Islet precursor cell (in vitro differentiated cells): ENCODE measurements at places on chromosomes 13 and 19.

DNA sequence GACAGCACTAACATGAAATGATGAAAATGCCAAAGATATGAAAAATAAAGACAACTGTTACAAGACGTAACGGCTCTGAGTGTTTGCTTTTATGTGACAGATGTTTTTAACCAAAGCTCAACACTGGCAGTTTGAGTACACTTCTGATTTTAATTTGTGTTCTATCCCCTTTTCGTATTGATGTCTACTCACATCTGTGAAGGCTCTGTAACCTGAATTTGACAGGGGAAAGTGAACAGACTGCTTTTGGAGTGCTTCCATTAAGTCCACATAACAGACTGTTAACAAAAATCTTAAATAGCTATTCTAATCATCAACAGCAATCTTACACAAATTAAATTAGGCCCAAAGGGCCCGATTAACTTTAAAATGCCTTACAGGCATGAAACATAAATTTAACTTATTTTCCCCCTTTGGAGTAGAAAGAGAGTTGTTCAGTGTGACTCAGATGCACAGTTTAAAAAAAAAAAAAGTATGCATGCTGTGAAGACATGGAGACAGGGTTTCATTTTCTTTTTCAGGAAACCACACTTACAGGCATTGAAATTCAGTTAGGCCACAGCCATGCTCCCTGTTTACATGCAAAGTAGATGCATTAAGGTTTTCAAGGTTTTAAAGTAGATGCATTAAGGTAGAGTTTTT is 16.3 kb upstream of the RNASEH2B start:
- DNase-seq = no peak

GRCh38 chr19:13315495-13315894 is 165.3 kb downstream of the IER2 start:
- no peak for DNase-seq

DNA sequence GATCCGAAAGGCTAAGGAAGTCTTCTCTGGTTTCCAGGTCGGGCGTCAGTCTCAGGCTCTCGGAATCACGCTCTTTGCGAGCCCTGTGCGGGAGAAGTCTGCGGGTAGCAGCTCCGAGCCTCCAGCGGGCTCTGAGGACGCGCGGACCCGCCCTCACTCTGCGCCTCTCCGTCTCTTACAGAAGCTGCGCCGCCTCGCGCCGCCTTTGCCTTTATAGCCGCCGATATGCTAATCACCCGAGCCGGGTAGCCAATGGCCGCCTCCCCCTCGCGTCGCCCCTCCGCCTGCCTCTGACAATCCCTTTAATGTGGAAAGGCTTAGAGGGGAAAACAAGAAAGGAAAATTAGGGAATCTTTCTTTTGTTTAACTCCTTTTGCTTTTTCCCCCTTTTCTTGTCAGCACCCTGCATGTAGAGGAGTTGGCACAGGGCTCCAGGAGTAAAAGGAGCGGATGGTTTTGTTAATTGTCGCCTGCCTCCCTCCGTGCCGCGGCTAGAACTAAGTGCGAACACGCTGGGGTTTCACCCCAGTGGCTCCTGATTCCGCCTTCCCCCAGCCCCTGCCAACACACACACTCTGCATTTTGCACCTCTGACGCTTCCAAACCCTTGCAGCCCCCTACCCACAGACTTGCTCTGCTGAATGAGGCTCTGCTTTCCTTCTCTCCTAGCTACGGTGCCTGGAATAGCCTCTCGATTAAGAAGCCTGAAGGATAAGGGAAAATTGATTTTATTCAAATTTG is at the start of gene PCDH8:
TSS of gene PCDH8 (minus strand) at position 186 of the 741 bp plus-strand sequence. CDS start 204 bp downstream, outside the sequence.
- peak; percentile 92 for DNase-seq

DNA sequence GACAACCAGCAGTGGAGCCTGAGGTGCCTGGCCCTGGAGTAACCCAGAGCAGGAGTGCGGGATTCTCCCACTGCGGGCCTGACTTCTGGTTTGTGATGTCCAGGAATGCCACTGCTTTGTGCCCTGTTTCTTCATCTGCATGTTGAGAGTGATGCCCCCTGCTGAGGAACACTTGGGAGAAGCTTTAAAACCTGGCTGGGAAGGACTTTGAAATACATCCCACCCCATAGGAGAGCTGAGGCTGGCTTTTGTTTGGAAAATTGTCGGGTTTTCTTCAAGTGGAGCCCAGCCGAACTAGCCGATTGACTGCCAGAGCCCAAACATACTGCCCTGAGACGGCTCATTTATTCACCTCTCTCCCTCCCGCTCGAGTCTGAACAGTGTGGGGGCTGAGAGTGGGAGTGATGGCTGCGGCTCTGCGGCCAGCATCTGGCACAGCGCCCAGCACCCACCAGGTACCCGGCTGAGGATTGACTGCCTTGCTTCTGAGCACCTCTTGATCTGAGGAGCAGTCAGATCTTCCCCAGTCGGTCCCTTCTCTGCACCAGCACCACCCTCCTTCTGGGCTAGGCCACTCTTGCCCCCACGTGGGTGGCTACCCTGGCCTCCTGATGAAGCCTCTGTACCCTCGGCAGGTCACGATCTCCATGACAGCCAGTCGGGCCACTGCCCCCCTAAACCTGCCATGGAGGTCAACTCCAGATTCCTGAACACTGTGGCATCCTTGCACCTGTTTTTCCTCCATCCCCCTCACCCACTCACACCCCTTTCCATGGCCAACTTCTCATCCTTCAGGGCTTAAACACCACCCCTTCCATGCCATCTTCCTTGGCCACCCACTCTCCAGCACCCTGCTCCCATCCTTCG is 148.9 kb downstream of the SIPA1L3 start:
- no peak for DNase-seq

GRCh38 chr13:50521006-50521830 is 322.3 kb downstream of the DLEU7 start:
- DNase-seq = no peak

DNA sequence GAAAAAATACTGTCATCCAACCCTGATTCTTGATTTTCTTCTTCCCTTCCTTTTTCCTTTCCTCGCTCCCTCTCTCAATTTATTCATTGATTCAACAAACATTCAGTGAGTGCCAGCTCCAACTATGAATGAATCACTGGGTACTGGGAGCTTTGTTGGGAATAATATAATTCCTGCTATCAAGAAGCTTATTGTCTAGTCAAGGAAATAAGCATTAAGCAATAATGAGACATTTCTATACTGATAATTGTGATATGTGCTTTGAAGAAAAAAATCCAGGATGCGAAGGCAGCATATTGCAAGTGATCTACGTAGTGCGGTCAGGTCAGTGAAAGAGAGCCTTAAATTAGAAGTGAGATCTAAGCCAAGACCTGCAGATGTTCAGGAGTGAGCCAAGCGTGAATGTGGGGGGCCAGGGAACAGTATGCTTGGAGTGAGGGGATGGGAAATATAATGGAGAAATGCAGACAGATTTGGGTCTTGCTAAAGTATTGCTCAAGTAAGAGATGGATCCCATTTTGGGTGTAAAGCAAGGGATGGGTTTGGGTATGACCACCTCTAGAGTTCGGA is 253.5 kb downstream of the LHFPL6 start:
- DNase-seq = no peak

GRCh38 chr13:90352763-90353162 is 994.7 kb upstream of the MIR17HG start:
- DNase-seq = no peak

- no peak for DNase-seq
Observed at GRCh38 chr19:1252221-1252820, 3.9 kb downstream of the MIDN start.

- no peak for DNase-seq
Observed at GRCh38 chr13:99948907-99949678, 22.5 kb downstream of the ZIC5 start.

DNA sequence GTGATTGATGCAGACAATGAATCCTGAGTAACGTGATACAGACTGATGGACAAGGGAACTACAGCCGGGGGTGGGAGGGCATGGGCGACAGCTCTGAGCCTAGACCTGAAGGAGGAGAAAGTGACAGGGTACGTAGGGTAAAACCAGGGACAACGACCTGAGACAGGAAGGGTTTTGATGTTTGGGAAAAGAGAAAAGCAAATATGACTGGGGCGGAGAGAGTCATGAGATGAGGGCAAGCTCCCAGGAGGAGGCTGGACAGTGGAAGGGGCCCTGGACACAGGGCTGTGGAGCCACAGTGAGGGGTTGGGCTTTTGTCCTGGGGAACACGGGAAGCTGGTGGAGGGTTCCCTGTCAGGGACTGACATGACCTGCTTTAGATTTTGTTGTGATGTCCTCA is 34.2 kb downstream of the ZNF611 start:
- no peak for DNase-seq

- DNase-seq = no peak
Observed at GRCh38 chr19:16153582-16154336, 10.3 kb downstream of the HSH2D start.

- DNase-seq = peak; percentile 94
Observed at GRCh38 chr19:10625003-10625761, at the start of gene SLC44A2. Gene SLC44A2, plus strand, starts transcription at chr19:10625553. Its CDS starts 81 bp downstream, at chr19:10625634.

DNA sequence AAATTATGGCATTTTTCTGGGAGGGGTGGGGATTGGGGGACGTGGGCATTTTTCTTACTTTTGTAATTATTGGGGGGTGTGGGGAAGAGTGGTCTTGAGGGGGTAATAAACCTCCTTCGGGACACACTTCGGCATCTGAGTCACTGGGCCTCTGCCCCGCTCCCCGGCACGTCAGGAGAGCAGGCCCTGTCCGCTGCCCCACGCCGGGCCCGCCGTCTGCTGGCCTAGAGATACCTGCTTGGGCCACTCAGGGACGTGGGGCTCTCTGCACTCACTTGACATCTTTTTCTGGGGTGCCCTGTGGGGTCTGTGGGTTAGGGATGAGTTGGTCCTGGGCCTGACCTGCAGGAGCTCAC is 3.5 kb upstream of the FTL start:
- peak; percentile 64 for DNase-seq

DNA sequence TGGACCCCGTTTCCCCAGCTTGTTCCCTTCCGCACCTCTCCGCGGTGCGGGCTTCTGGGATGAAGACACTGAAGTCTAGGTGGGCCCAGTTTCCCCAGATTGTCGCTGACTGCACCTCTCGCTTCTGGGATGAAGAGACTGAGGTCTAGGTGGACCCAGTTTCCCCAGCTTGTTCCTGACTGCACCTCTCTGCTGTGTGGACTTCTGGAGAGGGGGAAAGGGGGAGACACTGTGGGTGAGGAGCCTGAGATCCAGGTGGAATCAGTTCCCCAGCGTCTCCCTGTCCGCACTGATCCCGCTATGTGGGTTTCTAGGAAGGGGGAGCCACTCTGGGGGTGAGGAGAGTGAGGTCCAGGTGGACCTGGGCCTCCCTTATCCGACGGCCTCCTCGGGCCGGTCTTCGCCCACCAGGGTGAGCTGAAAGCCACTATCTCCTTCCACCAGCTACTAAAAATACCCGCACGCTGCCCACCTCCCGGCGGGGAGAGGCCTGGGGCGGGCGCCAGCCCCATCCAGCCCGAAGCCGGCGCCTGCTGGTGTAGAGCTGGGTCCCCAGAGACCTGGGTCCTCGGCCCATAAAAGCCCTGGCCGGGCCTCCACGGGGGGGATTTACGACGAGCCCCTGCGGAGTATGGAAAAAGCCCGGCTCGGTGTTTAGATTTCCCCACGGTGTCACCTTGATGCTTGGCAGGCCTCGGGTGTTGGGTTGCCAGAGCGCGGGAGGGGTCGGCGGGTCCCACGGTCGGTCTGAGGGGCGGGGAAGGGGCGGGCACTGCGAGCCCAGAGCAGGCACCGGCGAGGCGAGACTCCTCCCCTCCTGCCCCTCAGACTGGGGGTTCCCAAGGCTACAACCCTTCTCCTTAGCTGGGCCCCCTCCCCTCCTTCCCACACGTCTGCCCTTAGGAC is 10.6 kb downstream of the FUT6 start:
- DNase-seq = peak; percentile 93

GRCh38 chr13:80010846-80011245 is 330.1 kb downstream of the SPRY2 start:
- DNase-seq = no peak

- DNase-seq = no peak
Observed at GRCh38 chr19:19575411-19575810, 37.3 kb downstream of the CILP2 start.

- no peak for DNase-seq
Observed at GRCh38 chr13:20567881-20568528, 1.0 kb downstream of the IFT88 start.

DNA sequence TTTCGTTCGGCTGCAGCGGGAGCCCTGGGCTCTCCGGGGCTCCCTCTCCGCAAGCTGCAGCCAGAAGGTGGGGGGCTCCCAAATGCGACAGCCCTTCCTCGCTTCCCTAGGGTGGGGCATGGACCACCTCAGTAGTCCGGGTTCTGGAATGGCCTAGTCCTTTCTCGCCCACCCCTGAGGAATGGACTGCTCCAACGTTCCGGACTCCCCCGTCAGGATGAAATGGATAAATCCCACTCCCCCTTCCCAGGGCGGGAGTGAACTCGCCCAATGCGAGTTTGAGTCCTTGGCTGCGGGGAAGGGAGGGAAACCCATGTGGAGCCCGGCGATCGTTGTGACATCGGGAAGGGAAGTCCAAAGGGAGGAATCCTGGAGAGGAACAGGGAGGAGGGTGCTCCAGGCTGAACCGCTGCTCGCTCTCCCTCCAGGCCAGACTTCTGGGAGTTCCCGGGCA is 5.5 kb downstream of the HRC start:
- peak; percentile 85 for DNase-seq

- no peak for DNase-seq
Observed at GRCh38 chr19:55766466-55766865, 2.5 kb upstream of the RFPL4AL1 start.

DNA sequence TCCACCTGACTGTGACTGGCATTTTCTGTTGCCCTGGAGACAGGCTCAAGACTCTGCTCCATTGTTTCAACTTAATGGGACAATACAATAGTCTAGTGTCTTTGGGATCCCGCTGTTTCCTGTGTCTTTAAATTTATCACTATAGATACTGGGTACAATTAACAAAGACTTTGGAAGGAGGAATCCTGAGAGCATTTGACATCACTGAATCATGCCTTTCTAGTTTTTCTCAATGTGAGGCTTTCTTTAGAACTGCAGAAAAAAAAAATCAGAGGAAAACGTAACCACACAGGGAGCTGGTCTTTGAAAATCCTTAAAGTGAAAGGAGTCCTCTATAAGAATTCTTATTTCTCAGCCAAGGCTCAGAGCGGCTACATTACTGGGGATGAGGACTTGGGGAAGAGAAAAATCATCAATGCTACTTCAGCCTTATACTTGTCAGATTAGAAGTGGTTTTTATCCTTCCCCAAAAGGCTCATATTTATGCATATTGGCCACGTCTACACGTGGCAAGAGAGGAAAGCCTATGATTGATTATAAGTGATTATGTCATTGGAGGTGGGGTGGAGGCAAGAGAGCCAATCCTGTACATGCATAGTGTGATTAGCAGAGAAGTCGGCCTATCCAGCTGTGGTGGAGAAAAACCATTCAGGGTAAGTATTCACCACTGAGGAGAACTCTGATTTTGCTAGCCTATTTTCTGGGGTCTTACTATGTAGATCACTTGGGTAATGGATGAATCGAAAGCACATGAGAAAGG is 34.4 kb upstream of the UBL3 start:
- no peak for DNase-seq

DNA sequence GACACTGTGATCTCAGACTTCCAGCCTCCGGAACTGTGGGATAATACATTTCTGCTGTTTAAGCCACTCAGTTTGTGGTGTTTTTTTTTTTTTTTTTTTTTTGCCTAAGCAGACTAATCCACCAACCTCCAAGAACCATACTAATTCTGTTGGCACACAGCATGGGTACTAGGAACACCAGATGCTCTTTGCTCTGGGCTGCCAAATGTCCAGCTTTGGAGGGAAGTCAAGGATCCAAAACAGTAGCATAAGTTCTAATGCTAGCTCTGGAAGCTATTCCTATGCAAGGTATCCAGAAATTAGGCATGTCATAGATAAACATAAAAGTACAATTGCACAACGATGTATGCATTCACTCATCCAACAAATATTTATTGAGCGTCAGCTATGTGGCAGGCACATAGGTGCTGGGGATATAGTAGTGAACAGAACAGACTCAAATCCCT is 64.5 kb upstream of the WDFY2 start:
- no peak for DNase-seq

- DNase-seq = no peak
Observed at GRCh38 chr13:63680704-63681103, 2265.1 kb upstream of the PCDH20 start.
